ENCODE measurements at places on chromosomes 1 and 21.

GRCh38 chr21:46454634-46455390 lies 3.9 kb upstream of the DIP2A start:
- no peak for DNase-seq

GRCh38 chr1:192654591-192655251 lies 18.8 kb downstream of the RGS13 start:
- no peak for DNase-seq

DNA sequence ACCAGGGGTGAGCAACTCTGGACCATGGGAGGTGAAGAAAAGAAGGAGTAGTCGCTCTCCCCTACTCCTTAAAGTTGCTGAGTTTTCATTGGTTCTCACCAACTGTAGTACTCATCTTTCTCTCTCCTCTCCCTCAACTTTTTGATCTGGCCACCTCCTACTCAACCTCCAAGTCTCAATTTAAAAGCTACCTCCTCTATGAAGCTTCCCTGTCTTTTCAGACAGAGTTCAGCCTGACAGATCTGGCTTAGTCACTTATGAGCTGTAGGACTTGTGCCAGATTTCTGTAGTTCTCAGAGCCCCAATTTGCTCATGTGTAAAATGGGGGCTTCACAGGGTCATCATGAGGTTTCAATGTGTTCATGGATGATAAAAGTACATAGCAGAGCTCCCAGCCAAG lies 34.5 kb upstream of the HTR1D start:
- no peak for DNase-seq

DNA sequence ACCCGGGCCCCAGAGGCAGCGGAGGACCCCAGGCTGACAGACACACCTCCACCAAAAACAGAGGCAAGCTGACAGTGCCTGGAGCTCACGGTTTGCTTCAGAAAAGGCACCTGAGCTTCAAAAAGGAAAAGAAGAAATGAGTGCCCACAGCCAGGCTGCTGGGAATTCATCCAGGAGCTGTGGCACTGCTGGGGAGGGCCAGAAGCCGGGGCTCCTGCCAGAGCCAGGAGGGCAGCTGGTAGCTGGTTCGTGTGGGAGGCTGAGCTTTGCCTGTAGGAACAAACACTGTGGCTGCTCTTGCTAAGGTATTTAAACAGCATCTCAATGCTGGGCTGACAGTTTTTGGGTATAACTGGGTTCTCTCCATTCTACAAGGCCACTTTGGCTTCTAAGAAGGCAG lies 19.5 kb downstream of the KCNJ6 start:
- no peak for DNase-seq

DNA sequence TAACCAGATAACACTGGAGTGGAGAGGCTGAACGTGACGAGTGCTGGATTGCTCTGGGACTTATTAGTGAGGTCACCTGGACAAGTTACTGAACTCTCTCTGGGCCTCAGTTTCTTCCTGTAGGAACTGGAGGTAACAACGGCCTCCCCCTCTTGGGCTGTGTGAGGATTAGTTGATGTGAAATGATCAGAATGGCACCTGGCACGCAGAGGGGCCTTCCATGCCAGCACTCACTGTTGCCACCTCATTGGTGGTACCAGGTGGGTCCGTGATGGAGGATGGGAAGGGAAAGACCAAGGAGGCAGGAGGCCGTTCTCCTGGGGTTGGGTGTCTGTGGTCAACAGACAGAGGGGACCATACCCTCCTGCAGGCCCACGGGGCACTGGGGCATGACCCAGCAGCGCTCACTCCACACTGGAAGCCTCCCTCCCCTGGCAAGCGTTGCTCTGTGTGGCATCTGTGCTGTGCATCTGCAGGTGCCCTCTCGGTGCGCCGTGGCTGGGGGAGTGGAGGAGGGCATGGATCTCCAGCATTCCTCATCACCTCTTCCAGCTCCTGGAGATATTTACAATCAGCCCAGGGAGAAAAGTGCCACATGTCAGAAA lies 349.5 kb upstream of the VAMP3 start:
- no peak for DNase-seq

GRCh38 chr1:218490406-218490922 lies 145.3 kb downstream of the TGFB2 start:
- no peak for DNase-seq

- DNase-seq = no peak
These were observed 3.9 kb upstream of the IL10 start for GRCh38 chr1:206776229-206776628.

DNA sequence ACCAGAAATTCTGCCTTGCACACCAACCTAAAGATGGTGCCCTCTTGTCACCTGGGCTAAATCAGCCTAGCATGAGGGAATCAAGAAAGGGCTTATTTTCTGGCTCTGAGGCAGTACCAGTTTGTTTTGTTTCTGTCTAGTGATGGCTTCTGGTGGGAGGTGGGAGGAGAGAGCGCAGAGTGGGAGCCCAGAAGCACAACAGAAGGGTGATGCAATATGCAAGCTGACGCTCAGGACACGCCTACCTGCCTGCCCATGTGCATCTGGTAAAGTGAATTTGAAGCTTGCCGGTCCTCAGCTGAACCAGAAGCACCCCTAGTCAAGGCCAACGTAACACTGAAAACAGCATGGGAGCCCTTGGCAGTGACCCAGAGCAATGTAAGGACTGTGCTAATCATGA lies 138.4 kb upstream of the TIAM1 start:
- no peak for DNase-seq

DNA sequence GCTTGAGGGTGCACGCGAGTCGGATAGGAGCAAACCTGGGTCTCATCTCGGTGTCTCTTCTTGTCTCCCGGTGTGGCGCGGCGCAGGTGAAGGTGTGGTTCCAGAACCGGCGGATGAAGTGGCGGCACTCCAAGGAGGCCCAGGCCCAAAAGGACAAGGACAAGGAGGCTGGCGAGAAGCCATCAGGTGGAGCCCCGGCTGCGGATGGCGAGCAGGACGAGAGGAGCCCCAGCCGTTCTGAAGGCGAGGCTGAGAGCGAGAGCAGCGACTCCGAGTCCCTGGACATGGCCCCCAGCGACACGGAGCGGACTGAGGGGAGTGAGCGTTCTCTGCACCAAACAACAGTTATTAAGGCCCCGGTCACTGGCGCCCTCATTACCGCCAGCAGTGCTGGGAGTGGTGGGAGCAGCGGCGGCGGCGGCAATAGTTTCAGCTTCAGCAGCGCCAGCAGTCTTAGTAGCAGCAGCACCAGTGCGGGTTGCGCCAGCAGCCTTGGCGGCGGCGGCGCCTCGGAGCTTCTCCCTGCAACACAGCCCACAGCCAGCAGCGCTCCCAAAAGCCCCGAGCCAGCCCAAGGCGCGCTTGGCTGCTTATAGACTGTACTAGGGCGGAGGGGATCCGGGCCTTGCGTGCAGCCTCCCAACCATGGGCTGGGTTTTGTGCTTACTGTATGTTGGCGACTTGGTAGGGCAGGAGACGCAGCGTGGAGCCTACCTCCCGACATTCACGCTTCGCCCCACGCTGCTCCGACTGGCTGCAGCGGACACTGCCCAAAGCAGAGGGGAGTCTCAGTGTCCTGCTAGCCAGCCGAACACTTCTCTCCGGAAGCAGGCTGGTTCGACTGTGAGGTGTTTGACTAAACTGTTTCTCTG lies 5.1 kb downstream of the HLX start:
- DNase-seq = no peak

DNA sequence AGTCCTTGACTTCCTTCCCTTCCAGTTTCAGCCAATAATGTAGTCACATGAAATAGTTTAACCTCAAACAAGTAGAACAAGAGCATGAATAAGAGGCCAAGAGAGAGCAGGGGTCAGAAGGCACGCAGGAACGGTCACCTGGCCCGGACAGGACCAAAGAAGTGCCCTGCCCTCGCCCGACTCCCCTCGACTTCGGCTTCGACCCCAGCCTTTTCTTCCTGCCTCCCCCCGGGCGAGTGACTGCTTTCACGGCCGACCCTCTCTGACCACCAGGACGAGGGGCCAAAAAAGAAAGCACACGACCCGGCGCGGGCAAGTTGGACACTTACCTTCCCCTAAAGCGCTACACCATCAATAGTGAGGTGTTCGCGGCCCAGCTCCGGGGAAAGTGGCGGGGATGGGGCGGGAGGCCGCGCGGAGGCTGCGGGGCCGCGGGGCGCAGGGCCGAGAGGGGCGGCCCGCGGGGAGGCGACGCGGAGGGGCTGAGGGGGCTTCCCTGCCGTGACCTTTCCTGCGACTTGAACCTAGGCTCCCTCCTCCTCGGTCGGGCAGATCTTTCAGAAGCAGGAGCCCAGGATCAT lies 519 bp downstream of the RERE start:
- no peak for DNase-seq

DNA sequence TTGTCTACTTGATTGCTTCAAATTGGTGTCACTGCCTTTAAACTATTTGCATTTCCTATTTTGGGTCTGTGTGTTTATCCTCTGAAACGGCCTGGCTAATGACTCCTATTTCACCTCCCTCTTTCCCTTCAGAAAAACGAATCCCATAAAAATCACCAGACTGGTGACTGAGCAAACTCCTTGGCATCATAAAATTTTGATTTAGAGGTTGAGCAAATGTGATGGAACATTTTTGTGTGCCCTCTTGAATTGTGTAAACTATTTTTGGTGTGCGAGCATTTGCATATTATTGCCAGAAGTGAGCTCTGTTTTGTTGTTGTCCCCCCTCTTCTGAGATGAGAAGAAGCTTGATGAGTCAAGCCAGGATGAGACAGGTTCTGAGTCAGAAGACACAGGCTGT lies 316.1 kb downstream of the AJAP1 start:
- no peak for DNase-seq

GRCh38 chr1:6412896-6413295 lies 6.8 kb downstream of the HES2 start:
- DNase-seq = no peak

DNA sequence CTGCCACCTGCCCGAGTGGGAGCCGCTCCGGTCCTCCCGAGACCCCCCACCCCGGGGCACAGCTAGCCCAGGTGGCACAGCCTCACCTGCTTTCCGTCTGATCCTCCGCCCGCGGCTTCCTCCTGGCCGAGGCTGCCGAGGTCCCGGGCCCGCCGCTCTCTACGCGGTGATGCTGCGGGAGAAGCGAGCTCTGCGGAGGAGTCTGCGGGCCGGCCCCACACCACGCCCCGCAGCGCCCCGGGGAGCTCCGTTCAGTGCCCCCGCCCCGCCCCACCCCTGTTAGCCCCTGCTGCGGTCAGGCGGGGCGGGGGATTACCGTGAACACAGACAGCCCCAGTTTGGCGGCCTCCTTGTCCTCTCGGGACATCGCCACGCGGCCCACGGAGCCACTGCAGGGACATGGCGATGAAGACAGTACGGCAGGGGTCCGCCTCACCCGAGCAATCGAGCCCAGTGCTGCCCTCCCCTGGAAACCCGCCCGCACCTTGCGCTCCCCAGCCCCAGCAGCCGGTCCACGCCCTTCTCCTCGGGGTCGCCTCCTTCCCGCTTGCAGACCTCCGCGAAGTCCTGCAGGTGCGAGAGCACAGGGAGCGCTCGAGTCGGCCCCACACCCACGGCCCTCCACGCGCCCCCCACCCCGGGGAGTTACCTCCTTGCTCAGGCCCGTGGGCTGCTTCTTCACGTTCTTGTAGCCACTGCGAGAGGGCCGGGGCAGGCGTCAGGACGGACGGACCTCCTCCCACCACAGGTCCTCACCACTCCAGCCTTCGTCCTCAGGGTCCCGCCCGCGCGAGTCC lies 933 bp downstream of the C1orf35 start:
- DNase-seq = peak; percentile 4

GRCh38 chr1:234874291-234875288 lies 254.0 kb downstream of the TOMM20 start:
- DNase-seq = no peak

GRCh38 chr21:27425172-27425571 lies 458.3 kb upstream of the ADAMTS5 start:
- no peak for DNase-seq

DNA sequence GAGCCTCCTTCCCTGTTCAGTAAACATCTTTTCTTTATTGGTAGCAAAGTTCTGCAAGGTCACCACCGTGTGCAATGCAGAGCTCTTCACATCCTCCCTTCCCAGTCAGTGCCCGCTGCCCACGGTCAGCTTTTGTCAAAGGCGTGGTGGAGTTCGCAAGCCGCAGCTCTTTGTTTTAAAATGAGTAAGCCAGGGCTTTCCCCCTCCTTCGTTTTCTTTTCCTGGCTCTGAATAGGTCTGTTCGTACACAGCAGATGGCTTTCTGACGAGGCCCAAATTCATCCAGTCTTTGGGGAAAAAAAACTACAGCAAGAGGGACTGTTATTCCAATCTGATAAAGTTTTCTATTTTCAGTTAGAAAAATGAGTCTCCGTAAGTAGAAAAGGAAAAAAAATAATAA lies 153.2 kb downstream of the LRIG2 start:
- DNase-seq = no peak

DNA sequence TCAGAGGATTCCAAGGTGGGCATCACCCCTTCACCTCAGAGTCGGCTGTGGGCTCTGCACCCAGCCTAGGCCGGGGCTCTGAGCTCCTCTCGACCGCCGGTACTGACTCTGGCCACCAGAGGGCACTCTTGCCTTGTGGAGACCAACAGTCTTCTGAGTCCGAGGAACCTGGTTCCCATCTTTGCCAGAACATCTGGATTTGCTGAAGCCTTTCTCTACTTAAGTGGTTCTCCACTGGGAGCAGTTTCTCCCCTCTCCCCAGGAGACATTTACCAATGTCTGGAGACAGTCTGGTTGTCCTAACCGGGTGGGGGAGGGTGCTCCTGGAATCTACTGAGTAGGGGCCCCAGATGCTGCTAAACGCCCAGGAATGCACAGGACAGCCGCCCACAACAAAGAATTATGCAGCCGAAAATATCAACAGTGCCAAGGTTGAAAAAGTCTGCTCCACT lies 9.4 kb downstream of the ETV3L start:
- DNase-seq = peak; percentile 70

GRCh38 chr1:44134071-44134920 lies 7.1 kb downstream of the KLF18 start:
- no peak for DNase-seq

DNA sequence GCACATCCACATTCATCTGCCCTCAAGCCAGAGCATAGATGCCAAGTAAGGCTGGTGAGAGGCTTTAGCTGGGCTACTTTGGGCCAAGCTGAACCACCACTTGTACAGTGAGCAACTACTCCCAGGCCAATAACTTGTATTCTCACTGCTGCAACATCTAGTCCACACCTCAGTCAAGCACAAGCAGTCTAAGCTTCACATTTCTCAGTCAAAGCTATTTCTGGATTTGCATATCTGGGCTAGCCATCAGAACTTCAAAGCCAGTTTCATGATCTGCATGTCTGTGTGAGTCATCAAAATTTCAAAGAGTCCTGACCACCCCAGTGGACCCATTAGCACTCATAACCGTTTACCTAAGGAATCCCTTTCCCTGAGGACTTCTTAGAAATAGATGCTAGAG lies 77.7 kb upstream of the DIRAS3 start:
- no peak for DNase-seq

DNA sequence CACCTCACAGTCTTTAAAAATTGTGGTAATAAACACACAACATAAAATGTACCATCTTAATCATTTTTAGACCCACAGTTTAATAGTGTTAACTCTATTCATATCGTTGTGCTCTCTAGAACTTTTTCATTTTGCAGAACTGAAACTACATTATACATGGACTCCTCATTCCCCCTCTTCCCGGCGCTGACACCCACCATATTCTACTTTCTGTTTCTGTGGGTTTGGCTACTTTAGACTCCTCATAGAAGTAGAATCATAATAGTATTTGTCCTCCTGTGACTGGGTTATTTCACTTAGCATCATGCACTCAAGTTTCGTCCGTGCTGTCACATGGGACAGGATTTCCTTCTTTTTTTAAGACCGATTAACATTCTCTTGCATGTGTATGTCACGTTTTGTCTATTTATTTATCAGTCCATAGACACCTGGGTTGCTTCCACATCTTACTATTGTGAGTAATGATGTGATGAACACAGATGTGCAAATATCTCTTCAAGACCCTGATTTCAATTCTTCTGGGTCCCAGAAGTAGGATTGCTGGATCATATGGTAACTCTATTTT lies 62.9 kb upstream of the TMPRSS2 start:
- no peak for DNase-seq

Measured in NCI-H1105 (cell line).